LHCN-M2 (cell line): ENCODE measurements at places on chromosomes 4 and X. TPM values are rescaled to one million over a fixed set of nuclear protein-coding genes. Genes with fewer than 3 reads are reported as not detected.

The SHROOM2 gene
- 3.2 and 5.1 TPM in 2 replicates for total RNA-seq

The PRRG3 gene
- total RNA-seq: not detected in 2 replicates

The PLS3 gene
- total RNA-seq: 108 and 124 TPM in 2 replicates

The BRS3 gene
- total RNA-seq: not detected in 2 replicates

The TEX13B gene
- not detected in 2 replicates for total RNA-seq

The TMEM35A gene
- 3.5 and 3.8 TPM in 2 replicates for total RNA-seq

The RGN gene
- not detected in 2 replicates for total RNA-seq

The FRAS1 gene
- 1.9 and 3.0 TPM in 2 replicates for total RNA-seq

The F8A2 gene
- not detected in 2 replicates for total RNA-seq

The CCKAR gene
- not detected in 2 replicates for total RNA-seq

The TNIP3 gene
- 0.06 TPM in 1 of 2 replicates, not detected in the other for total RNA-seq

The CXCL6 gene
- 0.34 and 0.58 TPM in 2 replicates for total RNA-seq

- no peak for DNase-seq
These were observed 53.1 kb downstream of the CHM start for GRCh38 chrX:85994228-85994627.

DNA sequence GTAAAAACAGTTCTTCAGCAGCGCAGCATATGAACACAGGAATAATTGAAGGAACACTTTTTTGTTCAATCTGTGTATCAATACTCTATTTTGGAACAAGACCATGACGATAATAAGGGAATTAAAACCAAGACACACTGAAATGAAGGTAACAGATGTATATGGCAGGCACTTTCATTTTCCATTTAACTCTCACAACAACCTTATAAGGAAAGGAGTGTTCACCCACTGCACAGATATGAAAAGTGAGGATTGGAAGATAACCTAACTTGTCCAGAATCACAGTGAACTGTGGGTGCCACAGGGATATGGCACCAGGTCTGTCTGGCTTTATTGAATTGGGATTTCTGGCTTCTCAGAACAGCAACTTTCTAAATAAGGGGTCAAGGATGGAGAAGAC is 153.3 kb downstream of the MID1IP1 start:
- no peak for DNase-seq

DNA sequence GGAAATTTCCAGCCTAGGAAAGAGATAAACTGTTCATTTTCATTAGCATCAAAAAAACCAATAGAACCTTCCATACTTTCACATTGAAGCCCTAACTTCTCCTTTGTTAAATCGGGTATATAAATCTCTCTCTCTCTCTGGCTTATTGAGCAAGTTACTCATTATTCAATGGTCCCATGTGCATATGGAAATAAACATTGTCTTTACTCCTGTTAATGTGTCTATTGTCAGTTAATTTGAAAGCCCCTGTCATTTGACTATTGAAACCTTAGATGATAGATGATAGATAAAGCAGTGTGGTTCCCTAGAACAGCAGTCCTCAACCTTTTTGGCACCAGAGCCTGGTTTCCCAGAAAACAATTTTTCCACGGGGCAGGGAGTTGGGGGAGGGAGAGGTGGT is 46.8 kb downstream of the CENPVL3 start:
- DNase-seq: no peak

DNA sequence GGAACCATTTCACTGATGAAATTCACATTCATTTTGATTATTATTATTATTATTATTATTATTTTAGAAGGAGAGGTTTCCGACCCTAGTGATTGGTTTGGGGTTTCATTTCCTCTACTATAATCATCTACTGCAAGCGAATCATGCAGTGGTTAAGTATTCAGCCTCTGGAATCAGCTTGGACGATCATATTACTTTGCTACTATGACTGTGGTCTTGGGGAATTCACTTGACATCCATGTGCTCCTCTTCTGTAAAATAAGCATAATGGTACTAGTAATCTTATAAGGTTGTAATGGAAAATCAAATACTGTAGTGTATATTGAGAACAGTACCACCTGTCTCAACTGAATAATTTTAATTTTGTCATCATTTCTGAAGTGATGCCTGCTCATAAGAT is 132.1 kb upstream of the SLC4A4 start:
- peak; percentile 61 for DNase-seq

- no peak for DNase-seq
These were observed 270.3 kb downstream of the DTHD1 start for GRCh38 chr4:36551697-36552214.

- DNase-seq: peak; percentile 80
These were observed 252.8 kb upstream of the SLC7A11 start for GRCh38 chr4:138494931-138495330.

DNA sequence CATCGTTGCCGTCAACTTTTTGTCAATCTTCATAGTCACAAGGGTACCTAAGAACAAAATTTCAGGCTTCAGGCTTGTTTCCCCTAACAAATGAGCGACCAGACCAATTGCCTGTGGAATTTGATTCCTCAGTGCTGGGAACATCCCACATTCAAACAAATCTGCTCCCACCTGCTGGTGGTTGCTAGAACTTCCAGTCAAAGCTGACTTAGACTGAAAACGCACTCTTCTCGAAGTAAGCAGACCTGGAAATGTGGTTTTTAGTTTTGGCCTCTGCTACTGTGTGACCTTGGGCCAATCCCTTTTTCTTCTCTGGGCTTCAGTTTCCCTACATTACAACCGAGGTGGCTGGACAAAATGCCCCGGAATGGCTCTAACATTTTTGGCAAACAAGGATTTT is 1.8 kb upstream of the GABRQ start:
- peak; percentile 21 for DNase-seq

DNA sequence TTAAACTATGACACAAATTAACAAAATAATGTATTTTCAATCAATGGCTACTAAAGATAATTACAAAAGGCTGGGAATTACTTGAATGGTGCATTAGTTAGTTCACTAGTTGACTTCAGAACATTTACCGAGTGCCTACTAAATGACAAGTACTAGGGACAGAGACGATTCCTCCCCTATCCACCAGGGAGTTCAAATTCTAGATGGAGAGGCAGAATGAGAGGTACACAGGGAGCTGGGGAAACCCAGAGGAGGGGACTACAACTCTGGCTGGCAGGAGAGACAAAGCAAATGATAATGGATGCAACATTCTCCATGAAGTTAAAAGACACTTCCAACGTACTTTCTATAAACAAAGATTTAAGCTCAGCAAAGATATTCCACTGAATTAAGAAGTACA is 43.1 kb upstream of the MCF2 start:
- DNase-seq: no peak

DNA sequence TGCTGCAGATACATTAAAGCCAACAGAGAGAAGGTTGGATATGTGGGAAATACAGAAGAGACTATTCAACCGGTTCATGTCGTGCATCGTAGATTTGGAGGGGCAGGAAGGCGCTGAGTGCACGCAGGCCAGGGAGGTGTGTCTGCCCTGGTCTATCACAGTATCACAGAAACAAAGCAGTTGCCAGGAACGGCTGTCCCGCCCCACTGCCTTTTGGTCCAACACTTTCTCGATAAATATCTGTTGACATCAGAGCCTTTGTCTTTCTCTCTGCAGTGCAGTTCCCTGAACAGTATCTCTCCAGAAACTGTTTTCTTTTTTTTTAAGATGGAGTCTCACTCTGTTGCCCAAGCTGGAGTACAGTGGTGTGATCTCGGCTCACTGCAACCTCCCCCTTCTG is 151.1 kb upstream of the BCOR start:
- no peak for DNase-seq

GRCh38 chrX:139566981-139567380 is 36.4 kb downstream of the F9 start:
- DNase-seq: no peak

DNA sequence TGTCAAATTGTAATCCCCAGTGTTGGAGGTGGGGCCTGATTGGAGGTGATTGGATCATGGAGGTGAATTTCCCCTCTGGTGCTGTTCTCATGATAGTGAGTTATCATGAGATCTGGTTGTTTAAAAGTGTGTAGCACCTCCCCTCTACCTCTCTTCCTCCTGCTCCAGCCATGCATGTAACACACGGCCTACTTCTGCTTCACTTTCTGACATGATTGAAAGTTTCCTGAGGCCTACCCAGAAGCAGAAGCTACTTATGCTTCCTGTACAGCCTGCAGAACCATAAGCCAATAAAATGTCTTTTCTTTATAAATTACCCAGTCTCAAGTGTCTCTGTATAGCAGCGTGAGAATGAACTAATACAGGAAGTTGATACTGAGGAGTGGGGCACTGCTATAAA is 61.7 kb upstream of the DDX60 start:
- no peak for DNase-seq

DNA sequence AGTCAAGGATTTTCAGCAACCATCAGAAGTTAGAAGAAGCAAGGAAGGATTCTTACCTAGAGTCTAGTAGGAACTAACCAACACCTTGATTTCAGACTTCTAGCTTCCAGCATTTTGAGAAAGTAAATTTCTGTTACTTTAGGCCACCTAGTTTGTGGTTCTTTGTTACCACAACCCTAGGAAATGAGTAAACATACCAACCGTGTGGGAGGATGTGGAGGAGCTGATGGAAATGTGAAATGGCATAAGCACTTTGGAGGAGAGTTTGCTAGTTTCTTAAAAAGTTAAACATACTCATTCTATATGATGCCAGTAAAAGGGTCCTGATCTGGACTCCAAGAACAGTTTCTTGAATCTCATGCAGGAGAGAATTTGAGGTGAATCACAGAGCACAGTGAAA is 679.4 kb downstream of the PDHA2 start:
- DNase-seq: peak; percentile 43

DNA sequence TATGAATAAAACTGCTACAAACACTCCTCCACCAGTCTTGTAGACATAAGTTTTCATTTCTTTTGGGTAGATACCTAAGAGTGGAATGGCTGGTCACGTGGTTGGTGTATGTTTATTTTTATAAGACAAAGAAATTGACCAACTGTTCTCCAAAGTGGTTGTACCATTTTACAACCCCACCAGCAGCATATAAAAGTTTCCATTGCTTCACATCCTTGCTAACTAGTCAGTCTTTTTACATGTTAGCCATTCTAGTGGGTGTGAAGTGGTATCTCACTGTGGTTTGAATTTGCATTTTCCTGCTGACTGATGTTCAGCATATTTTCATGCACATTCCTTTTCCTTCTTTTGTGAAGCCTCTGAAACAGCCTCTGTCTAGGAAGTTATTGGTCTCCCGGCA is 76.2 kb upstream of the ADGRG2 start:
- DNase-seq: no peak

GRCh38 chr4:73822389-73822788 is 14.1 kb upstream of the CXCL6 start:
- peak; percentile 50 for DNase-seq

DNA sequence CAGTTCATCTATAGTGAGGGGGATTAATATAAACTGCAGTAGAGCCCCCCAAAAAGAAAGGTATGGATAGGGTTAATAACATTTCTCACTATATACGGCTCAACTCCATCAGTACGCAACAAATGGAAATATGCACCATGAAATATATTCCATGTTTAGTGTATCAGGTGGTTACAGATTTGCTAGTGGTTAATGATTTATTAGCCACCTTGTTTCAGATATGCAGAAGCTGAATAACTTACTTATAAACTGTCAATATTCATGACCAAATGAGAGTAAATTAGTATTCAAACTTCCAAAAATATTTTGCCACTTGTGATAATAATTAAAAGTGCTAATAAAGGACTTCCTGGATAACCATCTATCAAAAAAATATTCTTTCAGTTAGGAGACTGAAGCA is 14.8 kb downstream of the AMTN start:
- no peak for DNase-seq

DNA sequence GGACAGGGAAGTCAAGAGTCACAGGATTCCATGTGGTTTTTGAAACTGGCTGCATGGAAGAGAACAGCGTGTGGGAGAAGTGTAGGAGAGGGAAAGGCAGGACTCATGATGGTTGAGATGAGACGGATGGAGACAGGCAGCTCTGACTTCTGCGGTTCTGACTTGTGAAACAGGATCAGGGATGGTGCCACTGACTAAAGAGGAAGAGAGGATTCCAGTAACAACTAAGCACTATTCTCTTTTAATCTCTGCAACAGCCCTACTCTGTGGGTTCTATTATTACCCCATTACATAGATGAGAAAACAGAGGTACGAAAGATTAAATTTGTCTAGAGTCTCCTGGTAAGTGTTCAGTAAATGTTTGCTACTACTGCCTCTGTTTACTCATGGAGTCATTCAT is 156.3 kb downstream of the CBR4 start:
- peak; percentile 72 for DNase-seq

DNA sequence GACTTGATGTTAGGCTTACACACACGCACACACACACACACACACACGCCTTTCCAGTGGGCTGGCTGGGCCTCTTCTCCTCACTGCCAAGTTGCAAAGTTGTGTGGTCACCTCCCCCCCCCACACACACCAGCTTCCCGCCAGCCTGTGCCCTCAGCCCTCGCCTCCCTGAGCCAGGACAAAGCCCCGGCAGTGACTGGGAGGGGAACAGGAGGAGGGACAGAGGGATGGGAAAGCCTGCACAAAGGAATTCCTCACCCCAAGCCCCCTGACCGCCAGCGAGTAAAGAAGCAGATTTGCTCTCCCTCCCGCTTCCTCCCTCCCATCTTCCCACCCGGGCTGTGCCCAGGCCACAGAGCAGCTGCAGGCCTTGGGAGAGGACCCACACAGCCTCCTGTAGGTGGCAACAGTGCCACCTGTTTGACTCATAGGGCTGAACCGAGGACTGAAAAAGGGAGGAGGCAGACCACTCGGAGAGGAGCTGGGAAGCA is at the start of gene GDPD2:
Gene GDPD2, plus strand, starts transcription at position 464 of the 491 bp plus-strand sequence. CDS start 1,671 bp downstream, outside the sequence.
- DNase-seq: peak; percentile 14

GRCh38 chr4:112284166-112284565 is 1.5 kb downstream of the TIFA start:
- DNase-seq: peak; percentile 4

- no peak for DNase-seq
These were observed 27.0 kb downstream of the EREG start for GRCh38 chr4:74391890-74392475.

DNA sequence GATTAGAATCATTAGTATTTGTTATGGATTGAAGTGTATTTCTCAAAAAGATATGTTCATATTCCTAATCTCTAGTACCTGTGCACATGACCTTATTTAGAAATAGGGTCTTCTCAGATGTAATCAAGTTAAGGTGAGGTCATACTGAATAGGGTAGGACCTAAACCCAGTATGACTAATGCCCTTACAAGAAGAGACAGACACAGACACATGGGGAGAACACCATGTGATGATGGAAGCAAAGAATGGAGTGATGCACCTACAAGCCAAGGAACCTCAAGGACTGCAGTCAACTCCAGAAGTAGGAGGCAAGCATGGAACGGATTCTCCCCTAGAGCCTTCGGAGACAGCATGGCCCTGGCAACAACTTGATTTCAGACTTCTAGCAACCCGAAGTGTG is 31.4 kb downstream of the OTUD4 start:
- peak; percentile 5 for DNase-seq

DNA sequence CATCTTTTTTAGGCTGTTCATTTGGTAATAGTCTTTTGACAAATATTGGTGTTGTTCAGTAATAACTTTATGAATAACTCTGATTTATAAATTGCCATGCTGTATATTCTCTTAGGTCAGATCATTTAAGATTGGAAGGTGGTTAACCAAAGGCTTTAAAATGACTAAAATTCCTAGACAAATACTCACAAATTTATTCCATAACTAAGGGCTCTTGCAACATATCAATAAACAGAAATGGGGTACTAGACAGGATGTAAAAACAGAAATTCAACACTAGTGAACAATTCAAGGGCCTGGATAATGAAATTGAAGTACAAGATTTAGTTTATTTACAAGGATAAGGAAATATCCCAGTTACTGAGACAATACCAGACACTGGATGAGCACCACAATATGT is 328.6 kb downstream of the PCDH19 start:
- no peak for DNase-seq

- DNase-seq: no peak
These were observed 83.7 kb downstream of the USP46 start for GRCh38 chr4:52575406-52575805.

- peak; percentile 1 for DNase-seq
These were observed 842.1 kb upstream of the HTR2C start for GRCh38 chrX:113741744-113742143.
